ENCODE measurements at places on chromosomes 5 and 9.

DNA sequence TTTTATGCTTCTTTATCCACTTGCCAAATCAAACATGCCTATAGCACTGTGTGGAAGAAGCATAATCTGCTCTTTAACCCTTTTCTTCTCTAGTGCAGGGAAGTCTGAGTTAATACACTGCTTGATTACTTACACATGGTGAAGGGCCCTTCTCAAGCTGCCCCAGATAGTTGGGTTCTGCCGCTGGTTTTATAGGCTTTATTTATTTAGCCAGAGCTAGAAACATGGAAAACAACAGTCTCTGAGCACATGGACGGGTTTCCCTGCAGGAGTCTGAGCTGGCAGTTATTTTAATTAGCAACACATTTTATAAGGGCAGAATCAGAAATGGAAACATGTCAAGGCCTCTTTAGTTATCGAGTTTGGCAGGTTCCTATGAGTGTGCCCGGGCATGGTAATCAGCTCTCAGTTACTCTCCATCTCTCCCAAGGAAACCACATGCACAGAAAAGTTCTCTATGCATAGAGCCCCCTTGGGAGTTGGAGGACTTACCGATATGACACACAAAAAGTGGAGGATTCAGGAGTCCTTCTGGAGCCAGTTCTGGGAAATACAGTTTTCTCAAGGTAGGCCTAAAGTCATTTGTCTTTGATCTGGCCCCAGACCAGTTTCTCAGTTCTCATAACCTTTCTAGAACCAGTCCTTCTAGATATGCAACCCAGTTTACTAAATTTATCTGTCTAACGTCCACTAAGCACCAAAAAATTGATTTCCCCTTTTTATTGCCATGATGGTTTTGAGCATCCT lies 564.8 kb downstream of the ACTL7B start:
- no peak for DNase-seq

DNA sequence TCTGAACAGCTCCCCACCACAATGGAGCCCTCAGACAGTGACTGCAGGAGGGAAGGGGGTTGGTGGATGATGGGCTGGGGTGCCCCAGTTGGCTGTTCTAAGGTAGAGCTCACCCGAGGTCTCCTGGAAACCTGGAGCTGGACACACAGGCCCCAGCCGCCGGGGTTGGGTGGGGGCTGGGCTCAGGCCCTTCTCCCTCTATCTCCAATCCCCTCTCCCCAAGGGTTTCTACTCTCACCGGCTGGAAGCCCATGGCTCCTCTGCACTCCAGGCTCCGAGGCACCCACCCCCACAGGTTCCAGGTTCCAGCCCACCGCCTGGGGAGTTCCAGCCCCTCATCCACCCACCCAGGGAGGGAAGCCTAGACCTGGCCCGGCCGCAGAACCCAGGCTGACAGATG lies 766 bp downstream of the NR5A1 start:
- no peak for DNase-seq

DNA sequence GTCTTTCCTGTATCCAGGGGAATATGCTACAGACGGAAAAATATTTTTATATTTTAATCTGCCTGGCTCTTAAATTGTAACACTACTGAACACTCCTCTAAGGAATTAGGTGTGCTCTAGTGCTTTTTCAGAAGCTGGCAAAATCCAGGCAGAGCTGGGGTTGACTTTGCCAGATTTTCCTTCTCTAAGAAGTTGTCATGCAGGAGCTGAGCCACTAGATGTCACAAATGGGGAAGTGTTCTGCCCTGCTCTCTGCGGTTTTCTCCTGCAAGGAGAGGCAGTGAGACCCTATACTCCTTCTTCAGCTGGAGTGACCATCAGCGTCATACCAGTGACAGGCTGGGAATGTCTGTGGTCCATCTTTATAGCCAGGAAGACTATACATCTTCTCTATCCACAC lies 112.5 kb downstream of the HAPLN1 start:
- DNase-seq: peak; percentile 21

DNA sequence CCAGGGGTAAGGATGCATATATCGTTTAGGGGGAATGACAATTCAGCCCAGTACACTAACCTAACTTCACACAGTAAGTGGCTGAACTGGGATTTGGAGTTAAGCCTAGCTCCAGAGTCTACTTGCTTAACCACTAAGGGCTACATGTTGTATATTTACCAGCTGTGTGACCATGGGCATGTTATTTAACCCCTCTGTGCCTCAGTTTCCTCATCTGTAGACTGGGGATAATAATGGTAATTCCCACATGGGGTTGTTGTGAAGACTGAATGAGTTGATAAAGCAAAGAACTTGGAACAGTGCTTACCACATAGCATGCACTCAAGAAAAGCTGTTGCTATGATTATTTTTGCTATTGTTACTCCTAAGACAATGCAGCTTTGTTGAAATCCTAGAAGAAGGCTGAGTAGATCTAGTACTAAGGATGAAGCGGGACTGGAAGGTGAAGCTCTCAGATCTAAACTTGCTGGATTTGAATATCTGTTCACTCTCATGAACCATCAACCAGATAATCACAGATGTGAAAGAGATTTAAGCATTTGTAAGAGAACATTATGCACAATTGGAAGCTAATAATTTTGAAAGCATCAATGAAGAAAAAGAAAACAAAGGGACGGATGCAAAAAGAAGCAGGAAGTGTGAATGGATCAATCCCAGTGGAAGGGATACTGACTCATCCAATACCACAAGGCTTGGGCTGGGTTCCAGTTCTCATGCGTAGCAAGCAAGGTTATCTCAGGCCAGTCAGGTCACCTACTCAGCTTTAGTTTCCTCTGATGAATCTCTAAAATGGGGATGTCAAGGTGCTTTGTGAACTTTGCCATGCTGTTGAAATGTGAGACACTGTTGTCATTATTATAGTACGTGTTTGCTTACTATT lies 78.5 kb upstream of the TBC1D2 start:
- DNase-seq: no peak

- DNase-seq: no peak
Observed at GRCh38 chr5:31753700-31754357, 114.9 kb downstream of the PDZD2 start.

DNA sequence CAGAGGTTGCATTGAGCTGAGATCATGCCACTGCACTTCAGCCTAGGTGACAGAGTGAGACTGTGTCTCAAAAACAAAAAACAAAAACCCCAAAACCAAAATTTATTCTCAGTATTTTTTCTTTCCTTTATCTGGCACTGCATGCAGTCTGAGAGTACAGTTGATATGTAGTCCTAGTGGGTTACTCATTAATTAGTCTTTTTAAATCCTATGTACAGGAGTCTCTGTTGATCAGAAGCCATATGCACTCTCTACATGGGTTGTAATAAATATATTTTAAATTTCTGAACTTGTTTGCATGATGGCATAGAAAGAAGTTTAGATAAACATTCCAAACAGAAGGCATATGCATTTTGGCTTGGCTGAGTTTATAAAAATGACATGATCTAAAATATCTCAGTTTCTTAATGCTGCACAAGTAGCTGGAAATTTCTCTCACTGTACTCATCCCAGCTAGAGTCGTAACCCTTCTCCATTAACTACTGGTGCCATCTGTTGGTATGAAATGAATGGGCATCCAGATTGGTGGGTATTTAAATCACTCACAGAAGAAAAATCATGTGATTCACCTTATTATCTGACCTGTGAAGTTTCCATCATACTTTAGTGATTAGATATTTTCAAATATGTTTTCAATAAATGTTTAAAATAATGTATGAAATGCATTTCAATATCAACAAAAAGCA lies 284.8 kb downstream of the CTNND2 start:
- no peak for DNase-seq

DNA sequence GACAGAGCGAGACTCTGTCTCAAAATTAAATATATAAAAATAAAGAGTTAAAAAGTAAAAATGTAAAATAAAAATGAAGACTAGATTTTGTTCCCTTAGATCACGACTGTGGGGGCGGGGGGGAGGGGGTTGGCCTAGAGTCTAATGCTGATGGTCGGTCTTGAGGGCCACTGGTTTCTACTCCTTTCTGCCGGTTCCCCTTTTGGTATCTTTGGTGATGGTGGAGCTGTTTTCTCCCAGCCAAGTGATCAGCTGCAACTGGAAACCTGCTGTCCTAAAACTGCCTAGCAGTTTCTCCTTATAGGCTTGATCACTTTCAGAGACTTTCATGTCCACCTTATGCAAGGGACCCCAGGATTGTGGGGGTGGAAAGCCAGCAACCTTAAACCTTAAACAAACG lies 1.1 kb downstream of the SRD5A1 start:
- DNase-seq: no peak

- DNase-seq: no peak
Observed at GRCh38 chr5:14251733-14252132, 108.6 kb downstream of the TRIO start.

DNA sequence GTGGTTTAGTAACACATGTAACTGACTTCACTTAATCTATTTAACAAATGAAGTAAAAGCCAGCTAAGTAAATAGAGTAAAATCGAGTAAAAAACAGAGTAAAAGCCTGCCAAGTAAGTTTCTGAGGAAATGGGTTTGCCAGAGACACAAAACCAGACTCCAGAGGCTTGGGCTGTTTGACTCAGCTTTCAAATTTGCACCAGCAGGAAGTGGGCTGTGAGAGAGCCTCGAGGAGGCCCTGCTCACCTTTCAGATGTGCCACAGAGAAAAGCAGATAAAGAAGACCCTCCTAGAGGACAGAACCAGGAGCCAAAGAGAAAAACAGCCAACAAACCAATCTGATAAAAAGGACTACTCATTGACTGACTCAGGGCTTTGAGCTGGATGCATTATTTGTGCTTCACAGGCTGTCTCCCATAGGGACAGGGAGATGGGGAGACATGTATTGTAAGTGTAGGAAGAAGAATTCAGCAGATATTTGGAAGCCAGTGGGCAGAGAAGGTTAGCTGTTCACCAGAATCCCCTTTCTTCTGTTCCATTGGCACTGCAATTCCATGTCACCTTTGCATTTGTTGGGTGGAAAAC lies 14.4 kb upstream of the AMACR start:
- DNase-seq: no peak

DNA sequence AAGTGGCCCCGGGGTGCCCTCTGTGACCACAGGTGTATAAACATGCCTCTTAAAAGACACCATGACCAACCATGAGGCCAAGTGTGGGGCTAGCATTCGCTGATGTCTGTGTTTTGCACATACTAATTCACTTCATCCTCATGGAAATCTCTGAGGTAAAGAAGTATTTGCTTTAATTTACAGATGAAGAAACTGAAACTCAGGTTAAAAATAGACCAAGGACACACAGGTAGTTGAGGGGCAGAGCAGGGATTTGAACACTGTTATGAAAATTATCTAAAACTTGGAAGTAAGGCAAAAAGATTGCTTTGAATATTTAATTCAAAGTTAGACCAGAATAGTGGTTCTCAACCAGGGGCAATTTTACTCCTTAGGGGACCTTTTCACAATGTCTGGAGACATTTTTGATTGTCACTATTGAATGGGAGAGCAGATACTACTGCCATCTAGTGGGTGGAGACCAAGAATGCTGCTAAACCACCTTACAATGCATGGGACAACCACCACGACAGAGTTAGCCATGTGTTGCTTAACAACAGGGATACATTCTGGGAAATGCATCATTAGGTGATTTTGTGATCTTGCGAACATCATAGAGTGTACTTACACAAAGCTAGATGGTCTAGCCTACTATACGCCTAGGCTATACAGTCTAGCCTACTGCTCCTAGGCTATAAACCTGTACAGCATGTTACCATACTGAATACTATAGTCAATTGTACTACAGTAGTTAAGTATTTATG lies 8.0 kb upstream of the FXN start:
- DNase-seq: no peak

DNA sequence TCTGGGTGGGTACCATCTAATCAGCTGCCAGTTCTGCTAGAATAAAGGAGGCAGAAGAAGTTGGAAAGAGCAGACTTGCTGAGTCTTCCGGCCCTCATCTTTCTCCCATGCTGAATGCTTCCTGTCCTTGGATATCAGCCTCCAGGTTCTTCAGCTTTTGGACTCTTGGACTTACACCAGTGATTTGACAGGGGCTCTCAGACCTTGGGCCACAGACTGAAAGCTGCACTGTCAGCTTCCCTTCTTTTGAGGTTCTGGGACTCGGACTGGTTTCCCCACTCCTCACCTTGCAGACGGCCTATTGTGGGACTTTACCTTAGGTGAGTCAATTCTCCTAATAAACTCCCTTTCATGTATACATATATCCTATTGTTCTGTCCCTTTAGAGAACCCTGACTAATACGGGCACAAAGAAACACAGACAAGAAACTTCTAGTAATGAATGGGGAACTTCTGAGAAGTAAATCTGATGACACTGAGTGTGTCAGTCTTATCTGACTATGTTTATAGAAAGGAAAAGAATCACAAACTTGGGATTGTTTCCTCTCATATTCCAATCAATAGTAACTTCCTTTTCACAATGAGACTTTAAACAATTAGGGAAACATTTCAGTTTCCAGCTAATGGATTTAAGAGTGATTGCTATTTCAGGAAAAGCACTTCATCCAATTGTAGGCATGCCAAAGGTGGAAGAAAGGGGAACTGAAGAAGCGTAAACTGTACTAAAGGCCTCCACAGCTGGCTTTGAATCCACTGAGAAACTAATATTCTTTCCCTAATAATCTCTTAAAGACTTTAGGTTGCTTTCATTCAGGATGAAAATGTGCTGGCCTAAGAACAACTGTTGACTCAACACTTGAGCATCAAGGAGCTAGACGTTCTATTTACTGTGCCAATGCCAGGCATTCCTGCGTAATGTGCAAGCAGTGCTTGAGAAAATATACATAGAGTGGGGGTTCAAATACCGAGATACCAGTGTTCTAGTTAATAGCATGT lies 127.9 kb upstream of the PTGER4 start:
- no peak for DNase-seq

GRCh38 chr5:76174101-76174500 lies 90.9 kb downstream of the SV2C start:
- no peak for DNase-seq

DNA sequence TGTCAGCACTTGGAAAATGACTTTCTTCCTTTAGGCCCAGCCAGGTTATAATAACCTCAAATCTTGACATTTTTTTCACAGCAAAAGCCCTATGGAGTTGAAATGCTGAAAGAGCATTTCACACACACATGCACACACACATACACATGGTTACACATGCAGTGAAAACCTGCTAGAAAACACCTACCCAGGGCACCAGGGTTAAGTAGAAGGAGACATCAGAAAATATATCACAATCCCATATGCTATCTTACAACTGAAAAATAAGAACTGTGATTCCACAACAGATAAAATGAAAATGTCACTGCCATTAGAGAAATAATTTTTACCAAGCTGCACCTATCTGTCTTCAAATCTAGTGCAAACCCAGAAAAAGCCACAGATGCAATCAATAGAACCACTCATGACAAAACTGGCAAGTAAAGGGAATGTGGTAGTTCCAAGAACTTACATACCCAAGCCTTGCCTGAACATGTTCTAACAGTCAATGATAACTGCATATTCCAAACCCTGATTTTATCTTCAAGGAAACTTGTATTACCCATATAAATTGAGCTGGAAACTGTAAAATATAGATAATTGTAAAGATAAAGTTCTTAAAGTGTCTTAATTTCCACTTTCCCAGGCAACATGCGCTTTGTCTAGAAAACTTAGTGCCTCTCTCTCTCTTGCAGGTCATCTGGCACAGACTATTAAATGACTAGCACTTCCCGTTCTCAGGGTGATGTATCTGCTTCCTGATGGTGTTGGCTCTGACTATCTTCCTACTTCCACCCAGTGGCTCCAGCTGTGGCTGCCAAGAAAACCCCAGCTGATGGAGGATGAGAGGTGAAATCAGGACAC lies 250.2 kb upstream of the PTGER4 start:
- DNase-seq: no peak
